ENCODE measurements at places on chromosomes 4 and X. TPM values are rescaled to one million over a fixed set of nuclear protein-coding genes. Genes with fewer than 3 reads are reported as not detected.

GRCh38 chr4:86653237-86653865, 59.2 kb downstream of the PTPN13 start:
- no peak for DNase-seq

Gene STAP1
- polyA plus RNA-seq = 0.10 TPM

Gene TKTL2
- polyA plus RNA-seq = not detected

Gene MAGEA4
- polyA plus RNA-seq = not detected

- DNase-seq = no peak
Observed at GRCh38 chrX:72604705-72605104, 32.1 kb upstream of the HDAC8 start.

DNA sequence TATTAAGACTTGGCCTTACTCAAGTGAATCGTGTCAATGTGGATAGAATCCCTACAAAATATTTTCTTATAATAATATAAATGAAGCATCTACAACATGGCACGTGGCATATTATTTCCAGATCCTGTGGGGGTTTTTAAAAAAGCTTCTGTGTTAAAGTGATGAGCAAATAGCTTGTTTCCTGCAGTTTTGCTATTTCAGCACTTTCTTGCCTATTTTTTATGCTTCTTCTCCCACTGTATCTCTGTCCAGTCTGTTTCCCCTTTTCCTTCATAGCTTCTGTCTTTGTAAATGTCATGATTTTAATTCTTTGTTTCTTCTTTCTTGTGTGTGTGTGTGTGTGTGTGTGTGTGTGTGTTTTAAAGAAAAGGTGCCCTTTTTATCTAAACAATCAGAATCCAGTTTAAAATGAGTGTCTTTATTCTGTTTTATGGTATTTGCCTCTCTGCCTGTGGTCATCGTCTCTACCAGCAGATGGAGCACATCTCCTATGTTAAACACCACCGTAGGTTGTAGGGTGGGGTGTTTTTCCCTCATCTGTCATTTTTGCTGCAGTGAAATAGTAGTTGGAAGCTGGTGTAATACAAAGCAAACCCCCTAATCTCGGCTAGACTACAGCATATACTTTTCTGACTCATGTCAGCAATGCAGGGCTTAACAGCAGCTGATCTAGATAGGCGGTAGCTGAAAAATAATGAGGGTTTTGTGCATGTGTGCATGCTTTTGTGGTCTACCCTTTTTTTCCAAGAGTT, 33.1 kb downstream of the FTHL17 start:
- no peak for DNase-seq

Gene PARM1
- polyA plus RNA-seq = 29.4 TPM

Gene ADGRG4
- not detected for polyA plus RNA-seq

DNA sequence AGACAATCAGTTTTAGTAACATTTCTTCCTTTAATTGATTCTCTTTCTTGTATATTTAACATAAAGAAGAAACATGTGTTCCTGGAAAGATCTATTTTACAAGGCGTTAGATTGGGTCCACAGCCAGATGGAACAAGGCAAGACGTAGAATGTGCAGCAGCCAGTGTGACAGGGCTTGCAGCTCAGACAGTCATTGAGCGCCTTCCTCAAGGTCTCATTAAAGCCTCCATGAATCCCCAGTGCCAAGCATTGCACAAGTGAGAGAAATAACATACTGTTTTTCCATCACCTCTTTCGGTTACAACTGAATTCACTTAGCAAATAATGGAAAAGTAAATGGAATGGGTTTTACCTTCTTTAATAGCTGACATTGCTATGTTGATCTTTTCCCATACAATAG, 292.5 kb downstream of the USP46 start:
- DNase-seq = no peak

Gene GPRASP1
- 22.9 TPM for polyA plus RNA-seq

- DNase-seq = no peak
Observed at GRCh38 chr4:129314781-129315180, 218.8 kb downstream of the C4orf33 start.

DNA sequence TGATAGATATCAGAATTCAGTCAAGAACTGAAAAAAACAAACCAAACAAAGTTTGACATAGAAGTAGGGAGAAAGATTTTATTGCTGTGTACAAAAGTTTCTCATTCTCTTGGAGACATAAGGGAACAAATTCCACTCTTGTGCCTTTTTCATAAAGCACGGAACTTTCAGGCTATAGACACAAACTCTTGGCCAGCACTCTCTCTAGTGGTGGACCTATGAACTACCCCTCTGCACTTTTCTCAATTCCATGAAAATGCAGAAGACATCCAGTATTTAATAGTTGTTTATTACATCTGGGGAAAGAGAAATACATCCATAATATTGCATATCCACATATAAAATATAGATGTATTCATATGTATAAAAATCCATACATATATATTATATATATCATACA, 291.6 kb upstream of the HS3ST1 start:
- no peak for DNase-seq

Gene RAB40A
- 3.3 TPM for polyA plus RNA-seq

Gene PCDH10
- 0.93 TPM for polyA plus RNA-seq

DNA sequence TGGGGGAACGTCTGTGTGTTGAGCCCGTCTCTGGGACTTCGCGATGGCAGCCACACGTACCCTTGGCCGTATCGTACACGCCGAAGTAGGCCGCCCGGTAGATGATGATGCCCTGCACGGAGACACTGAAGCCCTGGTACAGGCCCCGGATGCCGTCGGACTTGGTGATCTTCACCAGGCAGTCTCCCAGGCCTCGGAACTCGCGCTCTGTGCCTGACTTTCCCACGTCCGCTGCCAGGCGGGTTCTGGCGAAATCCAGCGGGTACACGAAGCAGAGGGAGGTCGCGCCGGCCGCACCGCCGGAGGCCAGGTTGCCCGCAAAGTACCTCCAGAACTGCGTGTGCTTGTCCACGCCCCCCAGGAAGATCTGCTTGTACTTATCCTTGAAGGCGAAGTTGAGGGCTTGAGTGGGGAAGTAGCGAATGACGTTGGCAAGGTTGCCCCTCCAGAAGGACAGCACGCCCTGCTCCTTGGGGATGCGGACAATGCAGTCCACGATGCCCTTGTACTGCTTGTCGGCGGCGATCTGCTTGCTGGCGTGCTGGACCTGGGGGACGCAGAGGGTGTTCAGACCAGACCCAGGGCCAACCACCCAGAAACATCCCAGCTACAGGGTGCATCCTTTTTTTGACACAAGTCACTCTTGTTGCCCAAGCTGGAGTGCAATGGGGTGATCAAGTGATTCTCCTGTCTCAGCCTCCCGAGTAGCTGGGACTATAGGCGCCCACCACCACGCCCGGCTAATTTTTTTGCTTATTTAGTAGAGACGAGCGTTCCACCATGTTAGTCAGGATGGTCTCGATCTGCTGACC, 2.5 kb downstream of the SLC25A6 start:
- DNase-seq = no peak

DNA sequence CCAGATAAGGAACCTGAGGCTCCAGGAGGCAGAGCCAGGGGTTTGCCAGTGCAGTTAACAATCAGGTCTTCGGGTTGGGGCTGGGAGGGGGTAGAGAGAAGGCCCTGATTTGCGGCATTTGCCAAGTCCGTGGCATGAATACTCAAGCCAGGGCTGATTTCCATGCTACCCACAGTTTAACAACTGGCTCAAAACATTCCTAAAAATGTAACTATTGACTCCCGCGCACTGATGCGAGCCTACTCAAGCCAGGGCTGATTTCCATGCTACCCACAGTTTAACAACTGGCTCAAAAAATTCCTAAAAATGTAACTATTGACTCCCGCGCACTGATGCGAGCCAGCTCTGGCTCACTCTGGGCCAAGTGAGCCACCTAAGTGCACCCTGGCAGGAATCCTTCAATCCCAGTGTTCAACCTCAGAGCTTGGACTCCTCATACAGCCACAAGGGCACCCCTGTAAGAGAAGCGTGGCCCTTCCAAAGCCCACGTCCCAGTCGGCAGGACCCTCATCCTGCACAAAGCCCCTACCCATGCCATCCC, 75.6 kb downstream of the PPP2R2C start:
- no peak for DNase-seq

GRCh38 chrX:40104985-40105834, 7.5 kb upstream of the BCOR start:
- DNase-seq = no peak

DNA sequence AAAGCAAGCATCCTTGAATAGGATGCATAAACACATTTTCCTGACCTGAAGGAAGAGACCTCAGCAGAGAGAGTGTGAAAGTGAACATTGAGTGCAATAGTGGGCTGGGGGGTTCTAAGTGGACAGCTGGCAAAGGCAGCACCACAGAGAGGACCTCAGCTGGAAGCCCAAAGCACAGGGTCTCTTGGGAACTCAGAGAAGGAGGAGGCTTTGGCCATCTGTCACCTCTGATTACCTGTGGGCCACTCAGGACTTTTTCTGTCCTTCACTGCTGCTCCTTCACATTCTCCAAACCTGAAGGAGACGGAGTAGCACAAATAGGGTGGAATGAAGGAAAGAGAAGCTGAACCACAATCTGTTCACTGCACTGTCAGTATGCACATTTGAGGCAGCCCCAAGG, 37.9 kb upstream of the FAT4 start:
- DNase-seq = no peak

- no peak for DNase-seq
Observed at GRCh38 chrX:77076896-77077295, 370.3 kb upstream of the FGF16 start.

- DNase-seq = no peak
Observed at GRCh38 chr4:77451530-77451929, 154.1 kb upstream of the CXCL13 start.
